NCI-H1436 treated with DMSO at 0.1 percent for 48 hours (cell line): ENCODE measurements at places on chromosomes 3 and 15.

GRCh38 chr3:143002083-143002712 is 828 bp downstream of the U2SURP start:
- DNase-seq, result no peak

GRCh38 chr3:11367143-11367693 is 95.0 kb downstream of the ATG7 start:
- no peak for DNase-seq

GRCh38 chr3:184748219-184749135 is 36.6 kb upstream of the MAGEF1 start:
- no peak for DNase-seq

DNA sequence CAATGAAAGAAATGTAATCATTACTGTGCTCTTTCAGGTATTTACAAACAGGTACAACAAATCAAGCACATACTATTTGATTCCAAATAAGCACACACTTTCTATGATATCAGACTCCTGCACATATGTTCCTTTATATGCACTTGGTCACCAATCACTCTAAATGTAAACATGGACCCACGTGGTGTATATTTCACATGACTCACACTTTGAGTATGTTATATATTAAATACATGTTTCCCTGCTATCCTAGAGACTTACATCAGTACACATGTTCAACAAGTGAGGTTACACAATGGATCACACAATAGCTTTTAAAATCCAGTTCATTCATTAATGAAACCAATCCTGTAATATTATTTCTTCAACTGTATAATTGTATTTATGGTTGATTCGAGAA is 683.5 kb downstream of the NR2F2 start:
- no peak for DNase-seq

DNA sequence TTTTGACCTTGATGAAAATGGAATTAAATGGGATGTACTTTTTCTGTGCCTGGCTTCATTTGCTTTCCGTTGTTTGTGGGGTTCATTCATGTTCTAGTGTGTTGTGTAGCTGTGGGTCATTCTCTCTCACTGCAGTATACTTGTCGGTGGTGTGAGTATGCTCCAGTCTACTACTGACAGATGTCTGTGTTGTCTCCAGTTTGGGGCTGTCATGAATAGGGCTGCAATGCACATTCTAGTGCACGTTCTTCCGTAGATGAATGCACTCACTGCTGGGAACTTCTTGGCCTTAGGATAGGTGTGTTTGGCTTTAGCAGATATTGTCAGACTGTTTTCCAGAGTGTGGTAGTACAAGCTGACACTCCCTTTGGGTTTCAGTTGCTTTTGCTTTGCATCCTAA is 1.7 kb upstream of the SLC6A20 start:
- no peak for DNase-seq

- no peak for DNase-seq
These were observed 6.1 kb downstream of the CHRNA5 start for GRCh38 chr15:78571382-78571781.

DNA sequence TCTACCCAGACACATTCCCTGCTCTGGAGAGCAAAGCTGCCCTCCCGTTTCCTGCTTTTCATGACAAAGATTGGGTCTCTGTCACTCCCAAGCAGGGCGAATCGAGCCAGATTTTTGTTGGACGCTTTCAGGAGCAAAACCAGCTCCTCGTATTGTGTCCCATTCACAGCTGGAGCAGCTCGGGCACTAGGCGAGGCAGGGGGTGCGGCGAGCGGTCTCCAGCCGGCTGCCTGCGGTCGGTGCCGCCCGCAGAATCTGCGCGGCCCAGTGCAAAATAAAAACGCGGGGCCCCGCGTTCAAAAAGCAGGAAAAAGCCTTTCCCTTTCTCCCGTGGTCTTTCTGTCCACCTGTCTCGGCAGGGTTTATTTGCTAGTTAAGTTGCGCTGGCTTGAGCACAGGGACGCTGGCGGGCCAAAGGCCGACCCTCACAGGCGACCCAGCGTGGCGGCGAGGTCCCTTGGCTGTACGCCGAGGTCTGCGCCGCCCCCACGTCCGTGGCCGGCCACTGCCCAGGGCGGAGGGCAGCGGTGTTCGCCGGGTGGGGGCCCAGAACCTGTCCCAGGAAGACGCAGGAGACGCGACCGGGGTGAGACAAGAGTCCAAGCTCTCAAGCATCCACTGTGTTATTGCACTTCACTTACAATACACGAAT is 71.2 kb downstream of the CYP19A1 start:
- DNase-seq, result no peak

GRCh38 chr15:88388686-88389085 is 78.5 kb downstream of the MRPL46 start:
- DNase-seq, result no peak

DNA sequence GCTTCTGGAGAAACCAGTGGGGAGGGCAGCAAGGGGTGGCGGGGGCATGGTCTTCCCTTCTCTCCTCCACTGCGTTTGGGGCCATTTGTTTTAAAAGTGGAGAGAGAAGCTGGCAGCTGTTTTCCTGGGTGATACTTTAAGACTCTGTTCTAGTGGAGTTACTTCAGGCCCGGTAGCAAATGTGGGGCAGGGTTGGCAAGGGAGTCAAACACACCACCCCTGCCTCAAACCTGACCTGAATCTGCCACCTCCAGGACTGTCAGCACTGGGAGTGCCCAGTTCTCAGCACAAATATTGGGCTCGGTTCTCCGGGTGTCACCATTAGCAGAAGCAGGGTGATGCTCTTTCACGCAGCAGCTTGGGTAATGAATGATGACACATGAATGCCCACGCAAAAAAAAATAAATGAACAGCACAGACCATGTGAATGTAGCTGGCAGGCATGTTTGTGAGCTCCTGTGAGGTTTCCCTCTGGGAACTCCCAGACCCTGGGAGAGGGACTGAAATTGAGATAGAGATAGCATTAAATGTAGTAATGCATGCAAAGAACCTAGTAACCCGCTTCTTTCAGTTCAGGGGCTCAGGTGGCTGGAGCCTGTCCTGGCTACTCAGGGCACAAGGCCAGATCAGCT is 424.0 kb downstream of the MCTP2 start:
- no peak for DNase-seq

- no peak for DNase-seq
These were observed 243.9 kb downstream of the TBL1XR1 start for GRCh38 chr3:176953106-176954060.

GRCh38 chr3:128421439-128421836 is 45.3 kb downstream of the DNAJB8 start:
- DNase-seq, result no peak

- no peak for DNase-seq
These were observed 522.8 kb downstream of the NLGN1 start for GRCh38 chr3:173920386-173920785.
